ENCODE measurements at places on chromosomes 16 and 17. TPM values are rescaled to one million over a fixed set of nuclear protein-coding genes. Genes with fewer than 3 reads are reported as not detected.

GRCh38 chr17:72204742-72205141 lies 83.9 kb downstream of the SOX9 start:
- DNase-seq = no peak

DNA sequence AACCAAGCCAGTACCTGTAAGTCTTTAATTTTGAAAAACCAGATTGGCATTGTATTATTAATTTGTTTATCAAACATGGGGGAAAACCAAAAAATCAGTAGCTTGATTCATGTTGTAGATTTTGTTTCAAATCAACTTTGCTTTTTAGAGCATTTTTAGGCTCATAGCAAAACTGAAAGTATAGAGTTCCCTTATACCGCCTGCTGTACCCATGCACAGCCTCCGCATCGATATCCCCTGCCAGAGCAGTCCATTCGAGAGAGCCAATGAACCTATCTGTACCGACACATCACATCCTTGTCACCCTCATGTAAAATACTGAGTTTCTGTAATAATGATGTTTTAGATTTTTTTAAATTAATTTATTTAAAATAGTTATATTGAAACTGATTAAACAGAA lies 16.2 kb upstream of the MRC2 start:
- no peak for DNase-seq

DNA sequence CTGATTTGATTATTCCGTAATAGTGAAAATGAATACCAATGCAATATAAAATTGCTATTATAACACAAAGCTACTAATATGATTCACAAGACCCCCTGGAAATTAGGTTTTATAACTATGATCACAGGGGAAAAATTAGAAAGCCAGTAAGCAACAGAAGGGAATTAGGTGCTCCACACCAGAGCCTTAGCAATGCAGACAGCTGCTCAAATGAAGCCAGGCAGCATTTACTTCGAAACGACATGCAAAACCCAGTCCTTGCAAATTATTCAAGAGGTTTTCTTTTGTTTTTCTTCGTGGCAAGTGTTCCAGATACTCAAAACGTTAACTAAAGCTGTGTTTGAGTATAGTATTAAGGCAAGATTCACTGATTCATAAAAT lies 47.9 kb downstream of the TOX3 start:
- no peak for DNase-seq

The PRSS53 gene
- 3.1 TPM for total RNA-seq

Data from activated T-helper 1 cell treated with anti-CD3 and anti-CD28 coated beads, Interleukin-12 subunit alpha, Interleukin-12 subunit beta, Interleukin-2, Interleukin-4 antibody, amounts not matched to agents 30 ng/mL and 10 ng/mL and 1 ng/mL, durations not matched to agents 14 hours and 24 hours and 36 hours (primary cell).